ENCODE measurements at places on chromosomes 3 and 15.

DNA sequence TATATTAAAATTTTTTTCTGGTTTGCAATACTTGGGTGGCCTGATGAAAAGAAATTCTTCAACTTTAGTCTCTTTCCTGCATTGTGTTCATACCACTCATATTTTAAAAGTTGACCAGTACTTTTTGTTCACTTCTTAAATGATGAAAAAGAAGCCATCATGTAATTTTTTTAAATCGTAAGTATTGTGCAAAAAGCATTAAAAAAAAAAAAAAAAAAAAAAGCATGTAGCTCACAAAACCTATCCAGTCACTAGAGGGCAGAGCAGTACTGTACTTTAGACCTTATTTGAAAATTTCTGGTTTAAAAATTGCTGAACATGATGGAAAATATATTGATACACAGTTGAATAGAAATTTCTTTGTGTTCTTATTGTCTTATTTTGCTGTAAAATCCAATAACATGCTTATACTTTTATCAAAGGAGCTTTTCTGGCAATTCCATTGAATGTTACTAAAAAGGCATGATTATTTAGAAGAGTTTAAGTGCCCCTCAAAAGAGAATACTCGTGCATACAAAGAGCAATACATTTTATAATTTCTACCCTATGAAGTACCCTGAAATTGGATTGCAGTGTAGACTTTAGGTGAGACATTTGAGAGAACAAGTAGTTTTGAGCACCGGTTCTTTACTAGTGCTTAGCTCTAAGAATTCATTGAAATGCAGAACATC, 137.7 kb downstream of the BBX start:
- no peak for DNase-seq

DNA sequence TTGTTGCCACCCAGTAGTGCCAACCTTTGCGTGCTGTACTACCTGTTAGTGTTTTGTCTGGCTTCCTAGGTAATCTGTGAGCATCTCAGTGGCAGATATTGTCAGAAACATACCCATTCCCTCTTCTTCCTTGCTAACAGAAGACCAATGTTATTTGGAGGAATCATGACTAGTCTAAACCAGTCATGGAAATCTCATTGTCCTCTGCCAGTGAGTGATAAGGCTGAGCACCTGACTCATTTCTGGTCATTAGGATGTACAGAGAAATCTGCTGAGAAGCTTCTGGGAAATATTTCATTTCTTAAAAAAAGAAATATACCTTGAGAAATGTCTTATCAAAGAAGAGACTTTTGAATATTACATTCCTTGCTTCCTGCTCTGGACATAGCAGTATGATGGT, 70.1 kb upstream of the CDV3 start:
- no peak for DNase-seq

DNA sequence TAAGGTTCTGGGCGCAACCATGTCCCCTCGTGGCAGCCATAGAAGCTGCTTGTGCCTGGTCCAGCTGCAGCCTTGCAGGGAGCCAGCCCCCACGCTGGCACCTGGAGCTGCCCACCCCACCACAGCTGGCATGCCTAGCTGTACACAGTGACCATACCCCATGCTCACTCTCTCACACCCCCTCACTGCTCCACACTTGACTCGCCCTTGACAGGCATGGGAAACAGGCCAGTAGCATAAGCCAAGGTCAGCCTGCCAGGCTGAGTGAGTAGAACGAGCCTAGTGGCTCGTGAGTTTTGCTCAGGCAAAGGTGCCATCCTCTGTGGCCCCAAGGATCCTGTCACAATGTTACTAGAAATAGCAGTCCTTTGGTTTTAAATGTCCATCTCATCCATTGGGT, 52.7 kb upstream of the CADM2 start:
- no peak for DNase-seq

DNA sequence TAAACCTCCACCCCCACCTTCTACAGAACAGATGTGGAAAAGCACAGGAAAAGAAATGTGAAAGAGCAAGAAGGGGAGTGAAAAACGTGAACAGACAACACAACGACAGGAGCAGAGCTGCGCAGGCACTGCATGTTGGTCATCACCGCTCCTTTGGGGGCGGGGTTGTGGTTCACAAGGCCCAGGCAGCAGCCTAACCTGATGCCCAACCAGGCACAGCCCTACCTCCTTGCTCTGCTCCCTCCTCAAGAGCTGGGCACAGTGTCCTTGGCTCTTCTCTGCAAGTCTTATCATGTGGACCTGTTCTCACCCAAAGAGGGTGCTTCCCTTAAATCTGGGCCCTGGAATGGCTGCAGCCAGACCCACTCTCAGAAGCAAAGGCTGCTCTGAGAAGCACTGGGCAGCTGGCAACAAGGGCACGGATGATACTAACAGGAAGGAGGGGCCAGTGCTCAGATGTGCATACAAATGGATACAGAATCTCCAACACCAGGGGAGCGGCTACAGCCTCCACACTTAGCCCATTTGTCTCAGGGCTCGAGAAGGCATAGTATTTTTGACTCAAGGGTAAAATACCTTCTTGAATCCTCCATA, 64.6 kb downstream of the DHX30 start:
- DNase-seq: no peak

- DNase-seq: no peak
Measured at GRCh38 chr15:25469377-25469776, 30.6 kb upstream of the UBE3A start.

- no peak for DNase-seq
Measured at GRCh38 chr15:65963911-65964482, 94.7 kb downstream of the RAB11A start.

GRCh38 chr3:105496343-105496742, 129.6 kb downstream of the ALCAM start:
- DNase-seq: no peak

DNA sequence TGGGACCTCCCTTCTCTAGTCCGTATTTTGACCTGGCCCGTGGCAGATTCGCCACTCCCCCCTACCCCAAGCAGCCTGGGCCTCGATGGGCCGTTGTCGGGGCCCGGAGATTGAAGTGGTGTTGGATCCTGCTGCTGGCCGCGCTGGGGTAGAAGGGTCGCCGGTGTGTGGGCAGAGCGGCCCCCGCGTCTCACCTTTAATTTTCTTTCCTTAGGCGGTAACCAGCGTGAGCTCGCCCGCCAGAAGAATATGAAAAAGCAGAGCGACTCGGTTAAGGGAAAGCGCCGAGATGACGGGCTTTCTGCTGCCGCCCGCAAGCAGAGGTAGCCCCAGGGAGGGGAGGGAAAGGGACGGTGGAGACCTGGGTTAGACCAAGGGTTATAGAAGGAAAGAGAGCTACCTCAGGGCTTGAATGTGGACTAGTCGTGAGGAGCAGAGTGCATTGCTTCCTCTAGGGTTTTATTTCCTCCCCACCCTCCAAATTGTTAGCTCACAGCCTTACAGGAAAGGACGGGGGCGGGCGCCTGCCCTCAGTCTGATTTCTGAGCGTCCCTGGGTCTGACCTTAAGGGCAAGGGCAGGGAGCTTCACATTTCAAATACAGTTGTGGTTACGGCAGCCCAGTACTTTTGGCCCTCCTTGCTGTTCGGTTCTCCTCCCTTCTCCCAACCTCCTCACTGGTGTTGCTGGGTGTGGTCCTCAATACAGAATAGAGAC, 799 bp downstream of the SERF2 start:
- DNase-seq: no peak

GRCh38 chr3:31530039-31530959, 2.4 kb upstream of the STT3B start:
- no peak for DNase-seq

DNA sequence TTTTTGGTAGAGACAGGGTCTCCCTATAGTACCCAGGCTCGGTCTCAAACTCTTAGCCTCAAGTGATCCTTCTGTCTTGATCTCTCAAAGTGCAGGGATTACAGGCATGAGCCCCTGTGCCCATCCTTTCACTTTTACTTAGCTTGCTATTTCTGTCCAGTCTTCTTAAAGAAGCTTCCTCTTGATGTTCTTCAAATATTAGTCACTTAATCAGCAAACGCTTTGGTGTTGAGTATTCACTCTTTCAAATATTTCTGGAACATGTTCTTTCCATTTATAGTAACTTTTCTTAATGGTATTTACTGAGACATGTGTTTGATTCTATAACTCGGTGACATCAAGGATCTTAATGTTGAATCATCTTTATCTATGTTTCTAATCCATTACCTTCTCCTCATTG, 122.1 kb downstream of the CNTN6 start:
- no peak for DNase-seq

DNA sequence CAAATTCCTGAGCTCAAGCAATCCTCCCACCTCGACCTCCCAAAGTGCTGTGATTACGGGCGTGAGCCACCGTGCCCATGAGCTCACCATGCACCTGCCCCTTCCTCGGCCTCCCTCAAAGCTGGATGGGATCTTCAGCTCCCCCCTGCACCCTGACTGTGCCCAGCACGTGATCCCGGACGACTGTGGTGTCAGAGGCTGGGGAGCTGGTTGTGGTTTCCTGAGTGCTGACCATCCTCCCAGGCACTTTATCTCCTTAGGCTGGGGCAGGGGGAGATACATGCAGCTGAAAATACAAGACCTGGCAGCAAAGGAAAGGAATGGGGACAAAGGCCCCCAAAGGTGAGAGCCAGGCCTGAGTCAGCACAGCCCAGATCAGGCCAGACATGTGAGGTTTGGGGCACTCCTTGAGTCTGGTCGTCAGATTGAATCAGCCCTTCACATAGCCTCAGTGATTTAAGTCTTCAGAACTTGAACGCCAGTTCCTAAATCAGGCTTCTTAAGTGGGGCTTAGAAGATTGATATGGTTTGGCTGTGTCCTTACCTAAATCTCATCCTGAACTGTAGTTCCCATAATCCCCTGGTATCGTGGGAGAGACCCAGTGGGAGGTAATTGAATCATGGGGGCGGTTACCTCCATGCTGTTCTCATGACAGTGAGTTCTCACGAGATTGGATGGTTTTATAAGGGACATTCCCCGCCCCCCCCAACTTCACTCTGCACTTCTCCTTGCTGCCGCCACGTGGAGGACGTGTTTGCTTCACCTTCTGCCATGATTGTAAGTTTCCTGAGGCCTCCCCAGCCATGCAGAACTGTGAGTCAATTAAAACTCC, 35.8 kb downstream of the PRKCD start:
- DNase-seq: no peak

DNA sequence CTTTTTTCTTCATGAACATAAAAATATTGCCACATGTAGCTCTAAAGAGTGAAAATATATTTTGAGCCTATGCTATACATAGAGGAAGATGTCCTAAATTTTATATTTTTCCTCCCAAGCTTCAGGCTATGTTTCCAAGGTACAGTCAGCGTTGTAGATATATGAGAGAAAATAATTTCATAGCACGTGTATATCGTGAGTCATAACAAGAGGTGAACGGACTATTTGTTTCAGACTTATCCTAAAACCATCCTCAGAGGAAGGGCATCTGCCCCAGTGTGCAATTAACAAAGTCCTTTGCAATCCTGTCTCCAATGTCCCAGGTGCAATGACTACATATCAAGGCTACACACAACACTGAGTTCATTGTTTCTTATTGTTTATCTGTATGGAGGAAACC, 177.3 kb upstream of the ARRDC4 start:
- no peak for DNase-seq

- no peak for DNase-seq
Measured at GRCh38 chr3:53941950-53942349, 50.3 kb upstream of the SELENOK start.

GRCh38 chr3:174710612-174711011, 148.5 kb upstream of the NAALADL2 start:
- no peak for DNase-seq
